Activated naive CD4-positive, alpha-beta T cell treated with anti-CD3 and anti-CD28 coated beads, Interleukin-2, amount 50 U/mL, for 16 hours (primary cell): ENCODE measurements at places on chromosomes 2 and 18.

- no peak for DNase-seq
Observed at GRCh38 chr2:154198866-154199265, 327.1 kb downstream of the GALNT13 start.

GRCh38 chr18:53701697-53702096 is 522.8 kb downstream of the MBD2 start:
- no peak for DNase-seq

- DNase-seq = no peak
Observed at GRCh38 chr18:13243363-13243762, 24.8 kb downstream of the LDLRAD4 start.

DNA sequence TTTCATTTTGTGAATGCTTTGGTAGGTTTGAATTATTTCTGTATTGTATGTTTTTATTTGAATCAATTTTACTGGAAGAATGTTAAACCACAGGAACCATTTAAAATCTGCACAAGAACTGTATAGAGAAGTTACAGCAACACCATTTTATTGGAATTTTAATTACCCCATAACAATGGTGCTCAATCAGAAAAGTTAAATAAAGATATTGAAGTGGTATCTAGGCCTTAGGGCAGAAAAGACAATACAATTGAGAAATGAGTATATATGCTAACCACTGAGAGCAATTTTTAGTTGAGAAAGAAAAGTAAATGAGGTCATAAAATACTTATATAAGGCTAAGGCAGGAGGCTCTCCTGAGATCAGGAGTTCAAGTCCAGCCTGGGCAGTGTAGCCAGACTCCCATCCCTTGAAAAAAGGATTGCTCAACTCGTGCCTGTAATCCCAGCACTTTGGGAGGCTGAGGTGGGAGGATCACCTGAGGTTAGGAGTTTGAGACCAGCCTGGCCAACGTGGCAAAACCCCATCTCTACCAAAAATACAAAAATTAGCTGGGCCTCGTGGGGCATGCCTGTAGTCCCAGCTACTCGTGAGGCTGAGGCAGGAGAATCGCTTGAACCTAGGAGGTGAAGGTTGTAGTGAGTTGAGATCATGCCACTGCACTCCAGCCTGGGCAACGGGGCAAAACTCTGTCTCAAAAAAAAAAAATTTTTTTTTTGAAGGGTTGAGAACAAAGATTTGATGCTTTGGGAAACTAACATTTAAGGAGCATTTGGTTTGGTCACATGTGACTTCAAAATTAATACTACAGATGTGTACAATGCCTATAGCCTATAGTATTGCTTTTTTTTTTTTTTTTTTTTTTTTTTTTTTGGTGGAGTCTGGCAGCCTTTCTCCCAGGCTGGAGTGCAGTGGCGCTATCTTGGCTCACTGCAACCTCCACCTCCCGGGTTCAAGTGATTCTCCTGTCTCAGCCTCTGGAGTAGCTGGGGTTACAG is 212.9 kb upstream of the STON1 start:
- no peak for DNase-seq

DNA sequence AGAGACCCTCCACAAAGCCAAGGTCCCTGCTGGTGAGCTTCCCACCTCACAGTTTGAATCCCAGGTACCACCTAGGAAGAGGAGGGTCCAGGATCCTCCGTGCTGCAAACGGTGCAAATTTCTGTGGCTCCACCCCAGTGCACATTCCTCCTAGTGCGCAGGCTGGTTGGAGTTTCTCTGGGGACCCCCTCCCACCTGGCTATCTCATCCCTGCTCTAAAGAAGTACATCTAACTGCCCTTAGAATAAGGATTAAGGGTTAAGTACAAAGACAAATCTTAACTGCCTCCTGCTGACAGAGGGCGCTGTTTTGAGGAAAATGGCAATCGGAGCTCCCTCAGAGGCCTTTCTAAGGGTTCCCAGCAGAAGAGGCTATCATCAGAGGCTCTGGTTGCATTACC is 109.6 kb upstream of the FSIP2 start:
- DNase-seq = no peak
